ENCODE measurements at places on chromosomes 16 and 17. TPM values are rescaled to one million over a fixed set of nuclear protein-coding genes. Genes with fewer than 3 reads are reported as not detected.

DNA sequence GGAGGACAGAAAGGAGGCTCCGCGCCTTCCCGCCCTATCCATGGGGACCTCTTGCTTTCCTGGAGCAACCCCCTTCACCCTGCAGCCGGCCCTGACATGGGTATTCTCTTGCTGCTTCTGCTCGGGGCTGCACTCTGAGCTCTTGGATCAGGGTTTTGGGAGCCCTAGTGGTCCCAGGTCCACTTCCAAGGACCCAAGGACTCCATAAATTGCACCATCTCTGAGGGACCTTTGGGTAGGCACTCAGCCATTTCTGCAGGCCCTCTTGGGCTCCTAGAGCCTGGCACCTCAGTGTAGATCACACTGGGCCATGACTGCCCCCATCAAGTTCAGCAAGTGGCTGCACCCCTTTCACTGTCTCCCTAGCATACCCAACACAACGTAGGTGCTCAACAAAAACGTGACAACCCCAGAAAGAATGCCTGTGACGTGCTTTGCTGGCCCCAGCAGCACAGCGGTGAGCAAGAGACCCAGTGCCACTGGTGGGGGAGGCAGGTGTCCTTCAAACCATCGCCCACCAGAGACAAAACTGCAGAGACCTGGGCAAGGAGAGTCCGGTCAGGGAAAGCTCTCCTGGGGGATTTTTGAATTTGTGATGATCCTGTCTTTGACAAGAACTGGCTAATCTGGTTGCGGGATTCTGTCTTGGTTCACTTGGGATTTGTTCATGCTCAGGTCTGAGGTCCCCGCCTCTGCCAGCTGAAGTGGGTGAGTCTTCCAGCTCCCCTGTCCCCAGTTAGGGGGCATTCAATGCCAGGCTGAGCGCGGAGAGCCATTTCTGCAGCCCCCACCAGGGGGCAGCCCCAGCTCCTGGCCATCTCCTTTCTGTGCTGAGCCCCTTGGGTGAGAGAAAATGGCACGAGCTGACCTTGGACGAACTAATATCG lies 2.5 kb upstream of the RAB11FIP4 start:
- no peak for DNase-seq

GRCh38 chr17:76834870-76835269 lies 33.3 kb upstream of the MGAT5B start:
- DNase-seq = no peak

KRTAP4-6 gene
- not detected for total RNA-seq

GNG13 gene
- not detected for total RNA-seq

ASPHD1 gene
- 15.6 TPM for total RNA-seq

DNA sequence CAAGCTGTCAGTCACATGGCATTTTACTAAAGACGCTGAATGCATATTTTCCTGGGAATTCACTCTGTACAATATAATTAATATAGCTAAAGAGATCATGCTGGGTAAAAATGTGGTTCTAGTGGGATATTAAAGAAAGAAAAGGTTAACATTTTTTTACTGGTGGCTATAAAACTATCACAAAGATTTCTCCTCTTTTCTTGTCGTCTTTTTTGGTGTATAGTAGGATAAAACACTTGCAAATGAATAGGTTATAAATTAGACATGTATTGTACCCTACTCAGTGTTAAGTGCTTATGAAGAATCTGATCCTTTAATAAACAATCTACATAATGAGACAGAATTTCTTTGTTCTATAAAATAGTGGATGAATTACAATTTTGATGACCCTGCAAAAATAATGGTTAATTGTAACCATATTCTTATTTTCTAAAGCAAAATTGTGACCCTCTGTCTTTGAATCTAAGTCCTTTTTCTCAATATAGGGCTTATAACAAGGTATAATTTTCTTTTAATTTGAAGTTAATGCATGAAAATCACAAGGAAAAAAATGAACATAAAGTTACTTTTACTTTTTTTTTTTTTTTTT lies 1540.4 kb upstream of the GOT2 start:
- DNase-seq = no peak

- DNase-seq = no peak
Measured at GRCh38 chr16:27083861-27084261, 17.1 kb downstream of the C16orf82 start.
